Hematopoietic multipotent progenitor cell treated with erythropoietin and hydrocortisone succinate and interleukin-3 and kit ligand, for 4 days (in vitro differentiated cells): ENCODE measurements at places on chromosomes 2 and 18.
A peak's percentile ranks its signal among the peaks of the same experiment; 100 is the strongest.

DNA sequence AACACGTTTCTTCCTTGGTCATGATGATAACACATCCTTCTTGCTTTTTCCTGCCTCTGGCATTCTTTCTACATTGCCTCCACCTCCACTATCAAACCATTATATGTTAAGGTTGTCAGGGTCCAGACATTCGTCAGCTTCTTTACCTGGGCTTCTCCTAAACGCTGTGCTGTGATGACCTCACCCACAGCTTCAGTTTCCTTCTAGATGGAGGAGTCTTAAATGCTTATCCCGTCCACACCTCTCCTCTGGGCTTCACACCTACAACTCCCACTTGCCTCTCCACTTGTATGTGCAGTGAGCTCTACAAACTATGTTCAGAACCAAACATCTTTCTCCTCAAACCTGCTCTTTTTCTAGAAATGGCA is 666 bp upstream of the STAT1 start:
- DNase-seq, result no peak

- no peak for DNase-seq
Measured at GRCh38 chr2:234019896-234020295, 30.6 kb upstream of the SPP2 start.

DNA sequence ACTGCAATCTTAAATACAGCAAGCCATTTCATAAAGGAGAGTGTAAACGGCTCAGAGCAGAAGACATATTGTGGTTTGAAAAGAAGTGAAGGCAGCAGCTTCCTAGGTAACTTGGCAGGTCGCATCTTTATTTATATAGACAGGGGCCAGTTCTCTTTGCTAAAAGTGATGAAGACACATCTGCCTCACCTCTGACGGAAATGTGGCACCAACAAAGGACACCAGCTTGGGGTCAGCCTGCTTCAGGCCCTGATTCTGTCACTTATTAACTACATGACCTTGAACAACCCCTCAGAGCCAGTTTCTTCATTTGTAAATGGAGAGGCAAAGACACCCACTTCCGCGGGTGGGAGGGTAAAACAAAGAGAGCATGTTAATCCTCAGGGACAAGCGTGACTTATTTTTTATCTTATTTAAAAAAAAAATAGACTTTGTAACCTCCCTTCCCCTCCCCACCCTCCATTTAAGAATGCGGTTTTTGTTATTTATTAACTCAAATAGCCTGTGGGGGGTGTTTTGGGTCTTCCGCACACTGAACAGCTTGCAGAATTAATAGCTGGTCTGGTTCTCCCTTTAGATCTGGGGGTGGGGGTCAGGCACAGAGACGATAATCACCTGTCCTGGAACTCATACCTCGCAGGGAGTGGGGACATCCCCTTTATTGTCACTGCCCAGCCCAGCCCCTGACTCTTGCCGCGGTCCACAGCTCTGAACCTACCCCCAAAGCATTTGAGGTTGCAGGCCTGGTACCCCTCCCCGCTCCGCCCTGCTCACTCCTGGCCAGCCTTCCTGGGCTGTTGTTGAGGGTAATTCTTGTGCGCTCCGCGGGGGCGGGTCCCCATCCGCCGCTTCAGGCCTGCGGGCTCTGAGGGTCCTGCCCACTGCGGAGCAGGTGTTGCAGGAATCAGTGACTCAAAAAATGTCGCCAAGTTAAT is 64.2 kb upstream of the TMEM17 start:
- no peak for DNase-seq

GRCh38 chr2:100174026-100174431 is 31.6 kb upstream of the AFF3 start:
- no peak for DNase-seq

DNA sequence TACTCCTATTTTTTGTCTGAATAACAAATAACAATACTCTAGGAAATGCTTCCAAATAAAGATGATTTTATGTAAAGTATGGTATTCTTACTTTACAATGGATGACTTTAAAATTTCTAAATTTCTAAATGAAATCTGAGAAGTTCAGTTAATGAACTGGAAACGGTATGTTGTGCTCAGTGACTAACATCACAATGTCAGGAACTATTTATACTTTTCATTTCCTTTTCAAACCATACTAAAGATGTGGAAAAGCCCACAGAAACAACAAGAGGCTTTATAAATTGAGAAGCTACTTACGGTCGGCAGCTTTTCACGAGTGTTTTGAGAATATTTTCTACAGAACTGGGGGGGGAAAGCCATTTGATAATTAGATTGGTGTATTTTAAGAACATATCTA is 31.1 kb downstream of the PSME4 start:
- no peak for DNase-seq

- DNase-seq, result no peak
Measured at GRCh38 chr2:99708231-99708630, 218.4 kb upstream of the REV1 start.

GRCh38 chr2:140658760-140659692 is 1471.8 kb downstream of the LRP1B start:
- no peak for DNase-seq

DNA sequence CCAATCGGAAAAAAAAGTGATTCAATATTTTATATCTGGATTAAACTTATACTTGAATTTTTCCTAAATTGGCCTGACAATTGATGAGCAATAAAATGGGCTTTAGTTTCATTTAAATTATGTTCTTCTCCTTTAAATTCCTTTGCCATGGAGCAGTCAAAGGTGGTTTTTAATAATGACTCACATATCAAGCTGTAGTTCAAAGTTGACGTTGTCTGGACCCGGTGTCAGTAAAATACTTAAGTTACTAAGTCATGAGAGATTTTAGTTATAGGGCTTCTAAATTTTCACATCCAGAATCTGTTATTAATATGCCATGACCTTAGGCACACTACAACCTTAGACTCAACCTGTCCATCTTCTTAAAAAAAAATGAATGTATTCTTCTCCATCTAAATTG is 62.5 kb downstream of the CDH2 start:
- DNase-seq, result no peak

GRCh38 chr2:23200068-23200786 is 184.8 kb upstream of the KLHL29 start:
- DNase-seq, result no peak

DNA sequence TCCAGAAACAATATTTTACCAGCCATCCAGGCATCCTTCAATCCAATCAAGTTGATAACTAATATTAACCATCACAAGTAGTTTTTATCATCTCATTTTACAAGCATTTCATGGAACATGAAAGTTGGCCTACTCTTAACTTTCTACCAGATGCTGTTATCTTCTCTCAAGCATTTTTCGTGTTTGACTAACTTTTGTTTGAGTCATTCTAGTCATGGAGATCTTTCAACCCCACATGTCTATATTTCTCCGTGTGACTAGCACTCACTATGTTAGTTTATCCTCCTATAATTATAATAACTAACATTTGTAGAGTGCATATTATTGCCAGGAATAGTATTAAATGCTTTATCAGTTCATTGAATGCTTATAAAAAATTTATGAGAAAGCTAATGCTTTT is 307.0 kb upstream of the CWC22 start:
- DNase-seq, result no peak

DNA sequence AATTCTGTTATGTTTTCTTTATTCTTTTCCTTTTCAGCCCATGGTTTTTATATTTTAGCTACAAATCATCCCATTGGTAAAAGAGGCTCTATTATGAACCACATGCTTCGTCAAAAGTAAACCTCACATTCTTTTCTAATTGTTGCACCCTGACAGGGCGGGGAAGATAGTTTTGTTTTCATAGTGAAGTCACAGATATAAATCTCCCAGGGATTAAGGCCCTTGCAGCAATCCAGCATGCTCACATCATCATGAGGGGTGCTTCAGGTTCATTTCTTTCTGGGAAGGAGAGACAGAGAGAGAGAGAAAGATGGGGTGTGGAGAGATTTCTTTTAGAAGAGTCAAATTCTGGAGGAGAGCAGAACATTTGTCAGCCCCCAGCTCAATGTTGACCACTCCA is 124.5 kb upstream of the CDC42EP3 start:
- DNase-seq, result no peak

DNA sequence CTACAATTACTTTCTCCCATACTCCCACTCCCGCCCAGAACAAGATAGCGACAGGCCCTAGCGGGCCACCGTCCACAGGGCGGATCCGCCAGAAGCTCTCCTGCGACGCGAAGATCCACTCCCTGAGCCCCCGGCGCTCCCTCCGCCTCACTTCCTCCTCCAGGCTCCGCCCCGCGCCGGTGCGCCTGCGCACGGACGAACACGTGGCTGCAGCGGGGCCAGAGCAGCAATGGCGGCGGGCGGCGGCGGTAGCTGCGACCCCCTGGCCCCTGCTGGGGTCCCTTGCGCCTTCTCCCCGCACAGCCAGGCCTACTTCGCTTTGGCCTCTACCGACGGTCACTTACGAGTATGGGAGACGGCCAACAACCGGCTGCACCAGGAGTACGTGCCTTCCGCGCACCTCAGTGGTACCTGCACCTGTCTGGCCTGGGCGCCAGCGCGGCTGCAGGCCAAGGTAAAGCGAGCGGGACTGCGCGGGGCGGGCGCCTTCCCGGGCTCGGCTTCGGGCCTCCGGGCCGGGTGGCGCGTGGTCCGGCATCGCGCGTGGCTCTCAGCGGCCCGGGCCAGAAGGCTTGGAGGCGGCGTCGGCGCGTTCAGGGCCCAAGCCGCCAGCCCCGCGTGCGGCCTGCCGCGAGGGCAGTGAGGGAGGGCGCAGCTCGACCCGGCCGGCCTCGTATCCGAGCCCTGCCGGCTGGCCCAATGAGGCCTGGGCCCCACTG is at the start of gene WDR43:
TSS of gene WDR43 (plus strand) at position 198 of the 719 bp plus-strand sequence. CDS start at position 230, 32 bp downstream.
- DNase-seq, result peak; percentile 100

- DNase-seq, result no peak
Measured at GRCh38 chr2:169439900-169440299, 39.4 kb upstream of the BBS5 start.

GRCh38 chr2:61763605-61764034 is 90.2 kb downstream of the FAM161A start:
- peak; percentile 83 for DNase-seq

GRCh38 chr18:44681076-44681970 is 635 bp downstream of the SETBP1 start:
- no peak for DNase-seq

GRCh38 chr2:39013871-39014270 is 107.0 kb downstream of the SOS1 start:
- DNase-seq, result no peak

GRCh38 chr18:49596687-49597086 is 34.8 kb downstream of the LIPG start:
- no peak for DNase-seq

DNA sequence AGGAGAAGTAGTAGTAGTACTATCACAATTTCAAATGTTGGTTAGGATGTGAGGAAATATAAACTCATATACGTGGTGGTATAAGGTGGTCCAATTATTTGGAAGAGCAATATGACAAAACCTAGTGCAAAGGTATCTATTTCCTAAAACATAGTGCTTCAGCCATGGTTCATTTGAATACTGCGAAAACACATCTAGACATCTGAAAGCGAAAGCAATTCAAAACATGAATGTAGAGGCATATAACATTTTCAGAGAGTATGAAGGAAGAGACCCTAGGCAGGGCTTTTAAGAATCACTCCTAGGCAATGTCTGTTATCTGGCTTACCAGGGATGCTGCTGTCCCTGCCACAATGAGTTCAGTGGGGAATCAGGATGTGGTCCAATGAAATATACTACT is 1085.8 kb downstream of the TDRD15 start:
- DNase-seq, result no peak

DNA sequence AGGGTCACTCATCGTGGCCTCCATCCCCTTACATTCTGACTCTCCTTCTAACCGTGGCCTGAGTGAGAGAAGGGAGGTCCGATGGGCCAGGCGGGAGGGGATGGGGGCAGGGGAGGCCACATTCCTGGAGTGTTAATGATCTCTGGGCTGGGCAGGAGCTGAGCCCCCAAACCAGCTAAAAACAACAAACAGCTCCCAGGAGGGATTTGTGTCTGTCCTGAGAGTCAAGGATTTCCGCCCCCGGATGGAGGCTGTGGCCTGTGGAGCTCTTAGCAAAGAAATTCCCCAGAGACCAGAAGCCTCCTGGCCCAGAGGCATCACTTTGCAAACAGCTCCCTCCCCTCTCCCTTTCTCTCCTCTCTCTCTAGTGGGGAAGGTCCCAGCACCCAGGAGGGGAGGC is 23.5 kb downstream of the EMX1 start:
- no peak for DNase-seq

DNA sequence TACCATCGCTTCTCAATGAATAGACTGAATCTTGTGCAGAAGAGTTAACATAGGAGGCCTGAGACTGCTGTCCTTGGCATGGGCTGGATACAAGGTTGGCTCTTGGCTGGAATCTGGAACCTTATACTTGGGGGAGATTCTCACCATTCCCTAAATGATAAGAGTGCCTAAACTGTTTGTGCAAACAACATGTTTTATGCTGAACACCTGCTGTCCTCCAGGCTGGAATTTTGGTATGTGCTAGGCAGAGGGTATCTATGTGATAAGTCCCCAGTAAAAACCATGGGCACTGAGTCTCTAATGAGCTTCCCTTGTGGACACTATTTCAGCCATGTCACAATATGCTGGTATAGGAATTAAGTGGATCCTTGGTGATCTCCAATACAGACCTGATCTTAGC is 12.8 kb downstream of the PGAP1 start:
- DNase-seq, result no peak

DNA sequence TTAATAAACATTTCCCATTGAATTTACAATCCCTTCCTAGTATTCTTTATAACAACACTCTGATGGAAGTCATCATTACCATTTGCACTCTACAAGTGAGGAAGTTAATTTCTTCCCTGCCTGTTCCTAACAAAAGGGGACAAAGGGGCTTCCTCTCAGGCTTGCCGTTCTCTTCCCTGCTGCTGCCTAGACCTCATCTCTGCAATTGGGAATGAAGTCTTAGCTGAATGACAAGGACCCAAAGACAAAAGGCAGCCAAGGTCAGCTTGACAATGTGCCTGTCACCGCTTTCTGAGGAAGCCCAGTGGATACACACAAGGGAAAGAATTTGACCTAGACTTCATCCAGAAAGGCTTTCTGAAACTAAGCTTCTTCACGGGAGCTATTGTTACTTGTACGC is 416.4 kb downstream of the CMPK2 start:
- DNase-seq, result no peak

- DNase-seq, result no peak
Measured at GRCh38 chr18:52431683-52432082, 91.7 kb downstream of the DCC start.

- DNase-seq, result peak; percentile 7
Measured at GRCh38 chr18:72612894-72613533, 68.9 kb upstream of the CBLN2 start.

- DNase-seq, result no peak
Measured at GRCh38 chr2:179201869-179202268, 62.8 kb downstream of the SESTD1 start.

DNA sequence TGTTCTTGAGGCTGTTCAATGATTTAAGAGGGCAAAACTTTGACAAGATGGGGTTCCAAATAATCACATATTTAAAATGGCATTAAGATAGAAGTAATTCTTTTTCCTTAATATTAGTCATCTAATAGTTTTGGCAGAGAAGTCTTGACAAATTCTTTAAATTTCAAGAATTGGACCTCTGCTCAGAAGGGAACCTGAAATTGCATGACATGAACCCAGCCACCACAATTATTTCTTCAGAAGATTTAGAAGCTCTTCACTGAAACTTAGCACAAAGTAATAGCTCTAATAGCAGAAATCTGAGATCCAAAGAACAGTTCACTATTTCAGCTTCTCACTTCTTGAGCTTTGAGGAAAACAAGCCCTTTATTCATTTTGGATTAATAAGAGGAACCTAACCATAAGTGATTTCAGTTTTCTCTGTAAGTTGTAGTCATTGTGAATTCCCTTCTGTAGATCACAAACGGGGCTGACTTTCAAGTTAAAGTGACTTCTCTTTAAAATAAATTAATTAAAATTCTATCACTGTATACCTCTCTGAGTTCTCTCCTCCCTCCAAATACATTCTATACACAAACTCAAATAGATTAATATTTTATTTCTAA is 100.6 kb upstream of the ITGA4 start:
- no peak for DNase-seq
